ENCODE measurements at places on chromosomes 13 and 19.

GRCh38 chr19:13104360-13104847 lies 1.7 kb upstream of the LYL1 start:
- peak; percentile 57 for DNase-seq

DNA sequence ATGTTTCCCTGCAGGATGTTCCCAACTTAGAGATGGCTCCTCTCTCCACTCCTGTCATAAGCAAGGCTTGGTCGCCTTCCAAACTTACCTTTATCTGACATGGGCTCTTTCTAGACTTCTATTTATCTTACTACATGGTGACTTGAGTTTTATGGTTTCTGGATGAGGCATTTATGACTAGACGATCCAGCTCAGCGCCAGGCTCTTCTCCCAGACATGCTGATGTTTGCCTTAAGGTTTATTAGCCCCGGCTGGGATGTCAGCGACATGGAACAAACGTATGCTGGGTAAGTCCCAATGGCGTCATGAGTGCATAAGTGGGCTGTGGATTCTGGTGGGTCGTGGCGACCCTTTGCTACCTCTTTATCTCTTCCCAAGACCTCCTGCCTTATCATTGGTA lies 39.8 kb upstream of the SLC15A1 start:
- no peak for DNase-seq

- DNase-seq: no peak
Measured at GRCh38 chr19:10518444-10519361, 1.5 kb upstream of the S1PR5 start.

- no peak for DNase-seq
Measured at GRCh38 chr13:106522112-106522705, 13.3 kb downstream of the EFNB2 start.

DNA sequence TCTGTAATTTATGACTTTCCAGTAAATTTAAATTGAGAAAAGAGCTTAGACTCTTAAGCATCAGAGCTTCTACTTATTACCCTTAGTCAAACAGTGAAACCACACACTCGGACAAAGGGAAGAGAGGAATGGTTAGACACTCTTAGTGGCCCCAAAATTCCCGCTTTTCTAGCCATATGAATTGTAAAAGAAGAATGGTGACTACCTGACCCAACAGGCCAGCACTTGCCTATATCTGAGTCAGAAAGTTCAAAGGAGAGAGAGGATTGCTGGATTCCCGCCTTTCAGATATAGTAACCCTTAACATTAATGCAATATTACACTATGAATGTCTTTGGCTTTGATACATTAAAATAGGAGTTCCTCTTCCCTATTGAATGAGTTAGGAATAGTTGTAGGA lies 317.3 kb downstream of the PCDH17 start:
- DNase-seq: no peak

- DNase-seq: no peak
Measured at GRCh38 chr13:113033054-113033850, 64.2 kb downstream of the MCF2L start.

DNA sequence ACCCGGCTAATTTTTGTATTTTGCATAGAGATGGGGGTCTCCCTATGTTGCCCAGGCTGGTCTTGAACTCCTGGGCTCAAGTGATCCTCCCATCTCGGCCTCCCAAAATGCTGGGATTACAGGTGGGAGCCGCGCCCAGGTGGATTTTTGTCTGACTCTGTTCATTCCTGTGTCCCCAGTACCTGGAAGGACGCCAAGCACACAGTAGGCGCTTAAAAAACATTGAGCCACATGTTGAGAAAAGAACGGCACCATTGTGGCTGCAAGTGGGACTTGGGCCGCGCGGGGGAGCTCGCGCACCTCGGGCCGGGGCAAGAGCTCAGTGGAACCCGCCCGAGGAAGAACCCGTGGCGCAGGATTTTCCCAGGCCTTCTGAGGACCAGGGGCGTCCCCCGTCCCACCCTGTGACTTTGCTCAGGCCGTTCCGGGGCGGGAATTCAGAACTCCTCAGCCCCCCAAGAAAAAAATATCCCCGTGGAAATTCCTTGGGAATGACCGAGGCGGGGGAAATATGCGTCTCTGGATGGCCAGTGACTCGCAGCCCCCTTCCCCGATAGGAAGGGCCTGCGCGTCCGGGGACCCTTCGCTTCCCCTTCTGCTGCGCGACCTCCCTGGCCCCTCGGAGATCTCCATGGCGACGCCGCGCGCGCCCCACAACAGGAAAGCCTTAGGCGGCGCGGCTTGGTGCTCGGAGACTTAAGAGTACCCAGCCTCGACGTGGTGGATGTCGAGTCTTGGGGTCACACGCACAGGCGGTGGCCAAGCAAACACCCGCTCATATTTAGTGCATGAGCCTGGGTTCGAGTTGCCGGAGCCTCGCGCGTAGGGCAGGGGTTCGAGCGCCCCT lies 1.4 kb upstream of the ICAM1 start:
- peak; percentile 40 for DNase-seq

GRCh38 chr13:112737294-112737693 lies 47.5 kb downstream of the ATP11A start:
- DNase-seq: no peak

DNA sequence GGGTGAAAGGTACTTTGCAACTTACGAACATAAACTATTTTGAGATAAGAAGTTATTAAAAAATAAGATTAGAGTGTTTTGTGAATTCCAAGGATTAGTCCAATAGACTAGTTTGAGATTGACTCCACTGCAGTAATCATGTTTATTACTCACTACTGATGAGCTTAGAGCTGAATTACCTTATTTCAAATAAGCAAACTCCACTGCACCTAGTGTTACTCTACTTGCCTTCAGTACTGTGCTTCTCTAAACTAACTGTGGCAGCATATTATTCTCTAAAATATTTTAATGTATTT lies 111.7 kb downstream of the MIPEP start:
- no peak for DNase-seq

GRCh38 chr19:7326105-7326877 lies 22.4 kb upstream of the ARHGEF18 start:
- DNase-seq: no peak

DNA sequence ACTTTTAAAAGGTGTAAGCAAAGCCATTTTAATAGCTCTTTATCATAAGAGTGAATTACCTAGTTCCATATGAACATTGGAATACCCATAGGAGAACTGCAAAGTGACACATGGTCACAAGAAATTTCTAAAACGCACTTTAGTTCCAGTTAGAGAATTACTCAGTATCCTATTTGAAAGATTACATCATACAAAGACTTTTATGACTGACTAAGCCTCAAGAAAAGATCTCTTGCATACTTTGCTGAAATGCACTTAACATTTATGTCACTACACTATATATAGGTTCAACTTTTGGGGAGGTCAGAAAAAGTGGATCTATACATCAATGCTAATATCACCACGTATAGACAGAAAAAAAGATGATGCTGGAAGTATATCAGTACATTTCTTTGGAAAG lies 7.1 kb downstream of the PCDH9 start:
- no peak for DNase-seq

GRCh38 chr13:64007339-64007738 lies 2591.7 kb upstream of the PCDH20 start:
- DNase-seq: no peak

- DNase-seq: no peak
Measured at GRCh38 chr19:23996549-23996948, 81.9 kb downstream of the ZNF726 start.

- DNase-seq: no peak
Measured at GRCh38 chr13:45799451-45799850, 52.1 kb downstream of the SIAH3 start.

- DNase-seq: no peak
Measured at GRCh38 chr19:16585094-16585801, 13.0 kb upstream of the SLC35E1 start.

- DNase-seq: no peak
Measured at GRCh38 chr19:45419396-45419795, 4.3 kb downstream of the ERCC1 start.

DNA sequence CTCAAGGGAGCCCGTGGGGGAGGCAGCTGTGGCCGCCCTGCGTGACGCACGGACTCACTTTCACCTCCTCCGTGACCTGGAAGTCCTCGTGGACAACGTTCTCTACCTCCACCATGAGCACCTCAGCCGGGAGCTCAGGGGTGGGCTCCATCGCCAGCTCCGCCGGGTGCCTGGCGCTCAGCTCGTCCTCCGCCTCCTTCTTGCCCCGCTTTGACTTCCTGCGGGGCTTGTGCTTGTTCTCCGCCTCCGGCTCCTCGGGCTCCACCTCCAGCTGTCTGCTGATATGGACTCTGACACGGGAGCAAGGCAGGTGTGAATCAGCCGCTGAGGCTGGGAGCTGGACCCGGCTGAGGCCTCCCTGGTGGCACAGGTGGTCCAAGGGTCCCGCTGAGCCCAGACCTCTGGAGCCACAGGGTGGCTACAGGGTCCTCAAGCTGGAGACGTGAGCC lies 8.2 kb downstream of the LONP1 start:
- no peak for DNase-seq

DNA sequence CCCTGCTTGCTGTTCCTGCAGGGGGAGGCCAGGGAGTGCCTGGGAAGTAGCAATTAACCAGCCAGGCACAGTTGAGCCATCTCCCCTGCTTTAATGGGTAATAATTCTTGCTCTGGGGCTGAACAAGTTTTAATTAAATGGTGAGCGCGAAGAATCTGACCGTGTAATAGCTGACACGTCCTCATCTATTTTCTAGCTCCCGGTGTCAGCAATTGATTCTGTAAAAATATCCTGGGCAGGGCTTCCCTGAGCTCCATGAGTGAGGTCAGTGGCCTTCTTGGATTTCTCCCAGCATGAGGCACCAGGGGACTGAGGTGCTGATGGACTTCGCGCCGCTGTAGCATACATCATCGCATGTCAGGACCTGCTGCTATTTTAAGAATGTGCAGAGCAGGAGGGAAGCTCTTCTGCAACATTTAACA lies 26.9 kb downstream of the SIPA1L3 start:
- DNase-seq: no peak

DNA sequence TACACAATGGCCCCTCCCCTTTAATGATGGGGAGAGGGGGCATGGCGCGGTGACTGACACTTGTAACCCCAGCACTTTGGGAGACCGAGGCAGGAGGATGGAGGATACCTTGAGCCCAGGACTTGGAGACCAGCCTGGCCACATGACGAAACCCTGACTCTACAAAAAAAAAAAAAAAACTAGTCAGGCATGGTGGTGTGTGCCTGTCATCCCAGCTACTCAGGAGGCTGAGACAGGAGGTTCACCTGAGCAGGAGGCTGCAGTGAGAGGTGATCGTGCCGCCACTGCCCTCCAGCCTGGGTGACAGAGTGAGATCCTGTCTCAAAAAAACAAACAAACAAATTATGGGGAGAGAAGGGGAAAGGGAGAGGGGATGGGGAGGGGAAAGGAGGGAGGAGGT lies 13.8 kb upstream of the ZBTB7A start:
- DNase-seq: no peak

- no peak for DNase-seq
Measured at GRCh38 chr13:98479496-98480003, 97.4 kb downstream of the STK24 start.

- DNase-seq: no peak
Measured at GRCh38 chr13:99356012-99356261, 48.7 kb upstream of the GPR183 start.

GRCh38 chr13:41383386-41383785 lies 72.3 kb downstream of the NAA16 start:
- DNase-seq: no peak

DNA sequence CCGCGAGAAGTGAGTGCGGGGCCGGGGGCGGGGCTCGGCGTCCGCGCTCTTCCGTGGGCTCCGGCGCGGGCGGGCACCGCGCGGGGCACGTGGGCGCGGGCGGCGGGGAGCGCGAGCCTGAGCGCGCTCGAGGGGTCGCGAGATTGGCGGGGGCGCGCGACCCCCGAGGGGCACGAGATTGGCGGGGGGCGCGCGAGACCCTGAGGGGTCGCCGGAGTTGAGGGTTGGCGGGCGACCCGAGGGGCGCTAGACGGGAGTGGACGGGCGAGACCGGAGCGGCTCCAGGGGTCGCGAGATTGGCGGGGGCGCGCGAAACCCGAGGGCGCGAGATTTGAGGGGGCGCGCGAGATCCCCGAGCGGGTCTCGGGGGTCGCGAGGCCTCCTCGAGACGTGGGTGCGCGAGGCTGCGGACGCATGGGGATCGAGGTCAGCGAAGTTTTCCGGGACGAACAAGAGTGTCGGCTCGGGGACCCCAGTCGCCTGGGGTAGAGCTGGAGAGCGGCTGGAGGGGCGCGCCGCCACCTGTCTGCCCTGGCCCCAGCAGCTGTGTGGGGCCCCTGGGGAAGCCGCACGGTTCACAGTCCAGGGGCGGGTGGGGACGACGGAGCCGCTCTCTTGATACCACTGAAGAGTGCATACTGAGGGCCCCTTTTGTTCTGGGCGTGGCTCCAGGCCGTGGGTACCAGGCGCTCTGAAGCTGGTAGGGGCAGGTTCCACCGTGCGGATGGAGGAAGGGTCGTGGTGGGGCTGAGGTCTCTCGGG lies 682 bp downstream of the SSBP4 start:
- no peak for DNase-seq

- no peak for DNase-seq
Measured at GRCh38 chr13:42401376-42401775, 129.4 kb downstream of the AKAP11 start.

GRCh38 chr13:80215368-80215767 lies 125.6 kb downstream of the SPRY2 start:
- no peak for DNase-seq

DNA sequence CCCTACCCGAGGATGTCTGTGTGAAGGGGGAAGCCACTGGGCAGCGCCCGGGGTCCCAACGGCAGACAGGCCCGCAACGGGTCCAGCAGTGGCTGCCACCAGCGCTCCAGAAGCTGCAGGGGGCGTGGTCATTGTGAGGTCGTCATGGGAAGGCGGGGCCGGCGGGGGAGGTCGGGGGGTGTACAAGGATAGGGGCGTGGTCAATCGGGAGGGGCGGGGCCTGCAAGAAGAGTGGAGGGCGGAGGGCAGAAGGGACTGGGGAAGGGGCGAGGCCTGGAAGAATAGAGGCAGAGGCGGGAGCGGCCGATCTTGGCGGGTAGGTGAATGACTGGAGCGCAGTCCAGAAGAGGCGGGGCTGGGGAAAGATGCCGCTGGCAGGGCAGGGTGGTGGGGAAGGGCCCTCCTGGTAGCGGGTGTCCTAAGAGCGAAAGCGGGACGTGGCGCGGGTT lies 4.4 kb downstream of the FUZ start:
- peak; percentile 50 for DNase-seq

- DNase-seq: no peak
Measured at GRCh38 chr13:111115965-111116521, 933 bp downstream of the ARHGEF7 start.

DNA sequence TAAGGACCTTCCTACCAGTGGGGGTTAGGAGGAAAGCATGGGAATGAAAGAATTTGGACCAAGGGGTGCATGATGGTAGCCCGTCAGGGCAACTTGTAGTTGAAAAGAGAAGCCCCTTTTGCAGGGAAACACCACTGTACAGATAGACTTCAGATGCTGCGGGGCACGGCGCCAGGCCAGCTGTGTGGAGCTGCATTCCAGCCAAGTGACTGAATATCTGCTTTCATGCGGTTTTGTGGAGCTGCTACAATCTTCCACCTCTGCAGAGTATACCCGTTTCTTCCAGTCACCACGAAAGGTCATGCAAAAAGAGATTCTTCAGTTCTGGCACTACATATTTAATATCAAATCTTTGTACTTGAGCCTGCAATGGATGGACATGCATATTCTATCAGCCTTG lies 104.7 kb downstream of the RGCC start:
- DNase-seq: no peak
